ENCODE measurements at places on chromosomes 4 and X.

DNA sequence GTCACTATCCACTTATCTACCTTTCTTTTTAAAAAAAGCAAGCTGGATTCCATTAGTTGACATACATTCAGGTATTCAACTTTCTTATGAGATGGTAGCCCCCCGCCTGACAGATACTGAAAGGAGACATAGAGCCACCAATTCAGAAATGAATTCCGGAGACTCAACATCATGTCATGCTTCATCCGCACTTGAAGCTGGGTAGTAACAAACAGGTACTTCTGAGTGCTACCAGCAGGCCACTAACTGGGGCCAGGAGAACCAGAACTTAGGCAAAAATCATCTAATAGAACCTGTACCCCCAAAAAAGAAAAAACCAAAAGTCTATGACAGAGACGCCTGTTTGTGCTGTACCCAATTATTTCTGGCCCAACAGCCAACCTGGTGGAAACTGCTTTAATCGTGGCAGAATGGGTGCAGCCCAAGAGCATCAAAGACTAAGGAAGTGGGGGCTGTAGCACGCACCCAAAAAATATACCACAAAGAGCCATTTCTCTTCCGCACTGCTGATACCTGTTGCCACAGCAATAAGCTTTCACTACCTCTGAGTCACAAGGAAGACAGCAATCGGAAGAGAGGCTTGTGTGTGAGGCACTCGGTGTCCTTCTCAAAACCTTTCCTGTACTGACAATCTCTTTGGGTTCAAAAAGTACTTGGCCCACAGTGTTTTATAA lies 84.8 kb downstream of the AFAP1 start:
- DNase-seq = no peak

- DNase-seq = no peak
Observed at GRCh38 chr4:15792974-15793373, 14.8 kb downstream of the CD38 start.

DNA sequence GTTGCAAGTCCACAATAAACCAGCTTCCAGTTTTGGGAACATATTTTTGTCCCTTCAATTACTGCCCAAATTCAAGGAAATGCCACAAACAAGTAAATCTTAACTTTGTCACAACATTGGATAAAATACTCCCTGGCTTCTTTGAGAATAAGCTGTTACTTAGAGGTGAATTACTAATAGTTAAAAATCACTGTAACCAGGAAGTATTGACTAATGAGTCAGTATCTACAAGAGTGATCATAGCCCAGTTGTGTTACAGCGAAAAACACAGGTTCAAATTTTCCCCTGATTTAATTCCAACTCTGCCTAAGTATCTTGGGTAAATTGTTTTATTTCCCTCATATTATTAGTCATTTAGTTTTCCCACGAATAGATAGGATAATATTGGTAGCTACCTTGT lies 291.2 kb upstream of the PPARGC1A start:
- DNase-seq = no peak

DNA sequence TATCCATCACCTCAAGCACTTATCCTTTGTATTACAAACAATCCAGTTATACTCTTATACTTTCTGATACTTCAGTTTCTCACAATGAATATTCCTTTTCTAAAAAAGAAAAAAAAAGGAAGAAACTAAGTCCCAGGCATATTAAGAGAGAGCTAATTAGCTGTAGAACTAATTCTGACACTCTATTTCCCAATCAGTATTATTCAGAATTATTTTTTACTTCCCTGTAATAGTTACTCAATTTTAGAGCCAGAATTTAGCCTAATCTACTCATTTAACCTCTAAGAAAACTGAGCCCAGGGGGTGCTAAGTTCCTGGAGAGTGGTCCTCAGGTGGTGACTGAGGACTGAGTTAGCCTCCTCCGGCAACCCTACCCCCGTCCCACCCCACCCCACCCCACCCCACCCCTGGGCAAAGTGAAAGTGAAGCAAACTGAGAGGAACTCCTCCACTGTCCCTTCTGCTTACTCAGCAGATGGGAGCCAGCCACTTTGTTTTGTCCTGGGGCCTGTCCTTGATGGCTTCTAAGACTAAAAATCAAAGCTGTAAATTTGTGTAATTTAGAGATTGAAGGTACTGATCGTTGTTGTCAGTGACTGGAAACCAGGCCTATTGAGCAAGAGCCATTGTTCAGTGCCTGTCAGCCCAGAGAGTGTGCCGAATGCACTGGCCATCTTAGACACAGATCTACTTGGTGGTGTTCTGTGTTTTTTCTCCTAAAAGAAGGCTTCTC lies 162.1 kb downstream of the CBR4 start:
- no peak for DNase-seq

- DNase-seq = no peak
Observed at GRCh38 chr4:102751941-102752340, 8.8 kb downstream of the MANBA start.

DNA sequence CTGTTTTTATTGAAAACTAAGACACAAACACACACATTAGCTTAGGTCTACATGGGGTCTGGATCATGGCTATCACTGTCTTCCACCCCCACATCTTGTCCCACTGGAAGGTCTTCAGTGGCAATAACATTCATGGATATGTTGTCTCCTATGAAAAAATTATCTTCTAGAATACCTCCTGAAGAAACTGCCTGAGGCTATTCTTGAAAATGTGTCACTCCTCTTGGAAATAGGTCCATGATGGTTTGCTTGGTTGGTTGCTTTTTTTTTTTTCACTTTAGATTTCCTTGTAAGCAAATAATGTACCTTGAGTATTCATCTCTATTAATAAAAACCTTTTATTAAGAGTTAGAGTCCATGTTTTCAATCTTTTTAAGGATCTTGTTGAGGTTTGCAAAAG lies 195.3 kb upstream of the PDE5A start:
- DNase-seq = no peak

DNA sequence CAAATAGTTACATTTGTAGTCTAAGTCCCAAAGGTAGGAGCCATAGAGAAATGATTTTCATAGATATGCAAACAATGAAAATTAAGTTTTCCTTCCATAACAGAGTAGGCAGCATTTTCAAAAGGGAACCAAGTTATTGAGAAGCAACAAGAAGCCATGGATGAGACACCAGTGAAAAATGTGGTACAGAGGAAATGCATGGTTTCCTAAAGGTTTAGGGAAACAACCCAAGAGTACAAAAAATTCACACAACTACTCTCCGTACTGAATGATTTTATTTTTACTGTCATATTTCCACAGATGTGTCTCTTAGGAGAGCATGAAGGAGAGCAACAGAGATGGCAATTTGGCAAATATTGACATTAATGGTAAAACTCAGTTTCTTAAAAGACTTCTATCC lies 1408.9 kb upstream of the PCDH7 start:
- DNase-seq = no peak

DNA sequence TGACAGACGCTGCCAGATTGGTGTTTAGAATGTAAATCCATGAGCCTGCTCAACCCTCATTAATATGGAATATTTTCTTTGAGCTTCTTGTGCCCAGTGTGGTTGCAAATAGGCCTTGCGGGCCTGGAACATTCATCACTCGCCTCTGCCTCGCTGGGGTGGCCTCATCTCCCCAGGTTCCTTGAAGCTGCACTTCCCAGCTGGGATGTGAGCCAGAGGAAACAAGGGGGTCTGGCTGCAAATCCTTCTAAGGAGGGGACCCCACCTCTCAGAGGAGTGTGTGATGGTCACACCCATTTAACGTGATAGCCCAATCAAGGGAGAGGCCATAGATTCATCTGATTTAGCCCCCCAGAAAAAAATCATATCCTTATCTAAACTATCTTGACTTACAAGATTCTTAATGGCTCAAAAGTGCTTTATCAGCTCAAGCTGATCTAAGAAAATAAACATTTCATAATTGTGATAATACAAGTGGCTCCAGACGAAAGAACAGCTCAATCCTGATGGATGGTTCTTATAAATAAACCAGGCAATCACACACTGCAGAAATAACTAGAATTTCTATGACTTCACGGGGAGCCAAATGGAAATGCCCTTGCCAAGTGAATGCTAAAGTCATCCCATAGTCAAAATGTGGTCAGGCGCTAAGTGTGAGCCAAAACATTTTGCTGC lies 189.9 kb downstream of the PTTG2 start:
- DNase-seq = no peak

DNA sequence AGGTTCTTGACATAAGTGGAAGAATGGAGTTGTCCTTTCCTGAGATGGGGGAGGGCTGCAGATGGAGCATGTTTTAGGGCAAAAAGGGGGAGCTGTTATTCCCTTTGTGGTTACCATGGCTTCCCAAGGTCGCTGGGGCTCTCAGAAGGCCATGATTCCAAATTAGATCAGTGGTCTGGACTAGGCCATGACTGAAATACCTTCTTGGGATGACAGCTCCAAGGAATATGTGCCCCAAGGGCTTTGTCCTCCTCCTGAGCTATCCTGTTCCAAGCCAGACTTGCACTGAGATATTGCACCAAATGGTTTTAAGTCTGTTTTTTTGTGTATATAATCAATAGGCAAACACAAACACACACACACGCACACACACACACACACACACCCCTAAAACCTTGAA lies 3.0 kb upstream of the RBPJ start:
- no peak for DNase-seq

DNA sequence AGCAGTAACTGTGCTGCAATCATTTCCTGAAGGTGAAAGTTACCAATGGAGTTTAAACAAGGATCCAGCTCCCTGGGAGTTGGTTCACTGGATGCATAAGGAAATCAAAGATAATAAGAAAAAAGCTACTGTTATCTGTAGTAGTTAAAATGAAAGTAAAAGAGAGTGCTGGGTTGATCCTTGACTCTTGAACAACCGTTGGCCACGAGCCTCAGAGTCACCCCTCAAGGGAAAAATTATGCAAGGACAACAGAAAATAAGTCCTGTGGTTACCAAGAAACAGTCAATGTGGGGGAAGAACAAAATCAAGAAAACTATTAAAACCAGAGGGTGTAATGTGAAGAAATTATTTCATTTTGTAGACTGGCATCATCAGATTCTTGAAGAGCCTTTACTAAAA lies 49.7 kb upstream of the DDIT4L start:
- no peak for DNase-seq

- peak; percentile 16 for DNase-seq
Observed at GRCh38 chrX:112760697-112761096, 79.9 kb downstream of the AMOT start.

- no peak for DNase-seq
Observed at GRCh38 chrX:153496590-153496959, 1.8 kb downstream of the BGN start.

GRCh38 chrX:137032341-137032694 lies 1.5 kb downstream of the GPR101 start:
- DNase-seq = no peak

GRCh38 chr4:80611678-80611979 lies 276.1 kb downstream of the CFAP299 start:
- DNase-seq = no peak

DNA sequence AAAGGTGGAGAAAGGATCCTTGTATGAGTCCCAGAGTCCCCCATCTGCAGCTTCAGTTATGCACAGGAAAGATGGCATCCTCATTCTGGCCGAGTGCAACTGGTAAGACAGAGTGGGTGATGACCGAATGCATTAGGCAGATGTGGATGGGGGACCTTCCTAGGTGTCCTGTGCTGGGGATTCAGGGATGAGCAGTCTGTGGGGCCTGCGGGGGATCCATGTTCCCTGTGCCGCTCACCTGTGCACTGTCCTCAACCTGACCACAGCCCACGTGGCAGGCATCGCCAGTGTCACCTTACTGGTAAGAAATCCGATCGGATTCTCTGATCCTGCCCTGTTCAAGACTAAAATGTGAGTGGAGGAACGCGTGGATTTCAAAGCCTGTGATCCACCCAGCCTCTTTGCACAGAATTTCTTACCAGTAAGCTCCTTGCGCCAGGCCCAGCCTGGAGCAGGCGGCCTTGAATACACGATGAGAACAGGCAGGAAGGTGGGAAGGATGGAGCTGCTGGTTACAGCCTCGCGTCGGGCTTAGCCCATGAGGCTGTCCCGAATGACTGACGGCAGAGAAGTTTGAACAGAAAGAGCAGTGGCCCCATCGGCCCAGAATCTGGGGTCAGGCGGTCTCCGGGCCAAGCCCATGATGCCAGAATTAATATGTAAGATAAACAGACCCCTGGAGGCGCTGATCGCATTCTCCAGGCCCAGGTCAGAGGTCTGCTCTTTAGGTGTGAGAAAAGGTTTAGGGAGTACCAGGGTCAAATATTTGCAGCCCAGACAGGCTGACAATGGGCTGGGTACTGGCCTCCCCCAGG lies 56.5 kb downstream of the CPZ start:
- no peak for DNase-seq

- DNase-seq = peak; percentile 73
Observed at GRCh38 chr4:101018836-101019235, 328.5 kb downstream of the PPP3CA start.

GRCh38 chrX:1807301-1807731 lies 192.5 kb downstream of the ASMT start:
- no peak for DNase-seq

DNA sequence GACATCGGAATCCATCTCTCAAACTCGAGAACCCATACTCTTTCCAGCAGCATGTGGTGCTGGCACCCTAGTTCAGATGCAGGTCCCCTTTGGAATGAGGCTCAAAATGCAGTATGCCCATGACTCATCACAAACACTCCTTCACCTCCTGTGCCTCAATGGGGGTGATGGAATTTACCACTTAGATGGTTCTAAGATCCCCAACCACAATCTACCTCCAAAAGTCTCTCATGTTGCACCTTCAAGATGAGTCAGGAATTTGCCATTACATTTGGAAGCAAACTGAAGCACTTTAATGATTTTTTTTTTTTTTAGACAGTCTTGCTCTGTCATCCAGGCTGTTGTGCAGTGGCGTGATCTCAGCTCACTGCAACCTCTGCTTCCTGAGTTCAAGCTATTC lies 8.5 kb upstream of the MID1 start:
- no peak for DNase-seq

DNA sequence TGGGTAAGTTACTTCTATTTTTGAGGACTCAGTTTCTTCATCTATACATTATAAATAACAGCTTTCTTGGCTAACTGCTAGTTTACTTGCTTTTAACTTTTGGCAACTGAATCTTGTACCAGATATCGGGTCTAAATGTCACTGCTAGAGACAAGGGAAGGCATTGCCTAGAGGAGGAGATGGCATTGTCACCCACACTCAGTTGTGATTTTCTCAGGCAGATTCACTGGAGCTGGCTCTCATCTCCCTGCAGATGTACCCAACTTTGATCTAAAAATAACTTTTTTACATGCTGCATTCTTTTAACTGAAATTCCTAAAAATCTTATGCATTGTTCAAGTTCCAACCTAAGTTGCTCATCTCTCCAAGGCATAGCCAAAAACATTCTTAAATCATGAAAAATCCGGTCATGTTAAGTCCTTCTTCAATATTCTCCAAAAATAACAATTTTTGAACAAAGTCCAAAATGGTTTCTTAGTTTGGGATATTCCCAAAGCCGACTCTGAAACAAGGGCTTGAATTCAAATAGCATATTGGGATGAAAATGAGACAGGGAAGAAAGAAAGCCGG lies 469.0 kb upstream of the BOD1L1 start:
- DNase-seq = no peak

DNA sequence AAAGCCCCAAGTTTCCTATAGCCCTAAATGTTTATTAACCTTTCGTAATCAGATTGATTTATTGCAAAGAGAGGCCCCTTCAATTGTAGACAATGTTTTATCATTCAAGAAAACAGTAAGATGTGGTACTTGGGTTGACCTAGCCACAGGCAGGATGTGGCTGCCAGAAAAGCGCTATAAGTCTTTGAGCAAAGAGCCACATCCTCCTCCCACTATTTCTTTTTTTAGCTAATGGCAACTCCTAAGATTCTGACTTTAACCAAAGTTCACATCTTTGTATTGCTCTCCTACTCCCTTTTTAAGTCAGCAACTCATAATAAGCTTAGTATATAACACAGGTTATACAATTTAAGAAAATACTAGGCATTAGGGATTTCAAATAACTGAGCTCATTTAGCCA lies 70.7 kb upstream of the PPP3CA start:
- DNase-seq = peak; percentile 24

GRCh38 chr4:93084599-93085305 lies 743.8 kb upstream of the ATOH1 start:
- DNase-seq = no peak

All from GM06990 (cell line).